ENCODE measurements at places on chromosomes 4 and X. TPM values are rescaled to one million over a fixed set of nuclear protein-coding genes. Genes with fewer than 3 reads are reported as not detected.

TRO gene
- 33.0 TPM for polyA plus RNA-seq

RBMXL3 gene
- not detected for polyA plus RNA-seq

ARHGAP36 gene
- 0.70 TPM for polyA plus RNA-seq

HPGD gene
- 57.7 TPM for polyA plus RNA-seq

PPARGC1A gene
- polyA plus RNA-seq, result 3.2 TPM

NKAP gene
- 10.2 TPM for polyA plus RNA-seq

BMPR1B gene
- polyA plus RNA-seq, result 1.2 TPM

AMTN gene
- not detected for polyA plus RNA-seq

FABP2 gene
- polyA plus RNA-seq, result 146 TPM

NWD2 gene
- polyA plus RNA-seq, result 0.64 TPM

UGT2B10 gene
- polyA plus RNA-seq, result 0.25 TPM

- no peak for DNase-seq
- H3K27me3 ChIP-seq, result no peaks in the 10 kb centered on the region
- no peak overlapping the region for H3K4me3 ChIP-seq
- peaks cover 12% of the 10 kb centered on the region for H3K36me3 ChIP-seq
Measured at GRCh38 chrX:19924285-19924684, 36.9 kb upstream of the SH3KBP1 start.

GRCh38 chr4:127732623-127733328, 2.6 kb downstream of the SLC25A31 start:
- no peak overlapping the region for H3K27ac ChIP-seq
- no peaks in the 10 kb centered on the region for H3K36me3 ChIP-seq
- H3K27me3 ChIP-seq, result no peaks in the 10 kb centered on the region
- no peaks in the 10 kb centered on the region for H3K4me1 ChIP-seq
- H3K4me3 ChIP-seq, result no peak overlapping the region
- peak; percentile 11 for DNase-seq

DNA sequence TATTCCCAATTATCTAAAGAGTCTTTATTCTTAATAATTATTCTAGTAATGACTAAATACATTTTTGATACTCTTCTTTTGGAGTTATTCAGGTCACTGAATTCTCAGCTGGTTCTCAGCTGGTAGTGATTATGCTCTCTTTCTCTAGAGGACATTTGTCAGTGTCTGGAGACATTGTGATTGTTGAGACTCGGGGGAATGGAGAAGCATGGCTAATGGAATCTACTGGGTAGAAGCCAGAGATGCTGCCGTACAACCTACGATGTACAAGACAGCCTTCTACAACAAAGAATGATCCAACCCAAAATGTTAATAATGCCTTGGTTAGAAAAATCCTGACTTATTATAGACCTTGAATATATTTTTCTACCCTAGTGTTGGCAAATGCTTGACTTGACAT, 149.2 kb upstream of the ANKRD50 start:
- no peaks in the 10 kb centered on the region for H3K4me1 ChIP-seq
- H3K36me3 ChIP-seq, result no peaks in the 10 kb centered on the region
- H3K4me3 ChIP-seq, result no peak overlapping the region
- no peaks in the 10 kb centered on the region for H3K27me3 ChIP-seq
- no peak for DNase-seq

GRCh38 chr4:79170077-79170476, 155.8 kb downstream of the NAA11 start:
- H3K4me1 ChIP-seq, result no peaks in the 10 kb centered on the region
- no peaks in the 10 kb centered on the region for H3K36me3 ChIP-seq
- H3K4me3 ChIP-seq, result no peak overlapping the region

GRCh38 chr4:114690571-114690970, 92.0 kb downstream of the UGT8 start:
- no peaks in the 10 kb centered on the region for H3K36me3 ChIP-seq
- H3K27ac ChIP-seq, result no peak overlapping the region
- DNase-seq, result no peak
- H3K4me1 ChIP-seq, result no peaks in the 10 kb centered on the region
- H3K27me3 ChIP-seq, result no peaks in the 10 kb centered on the region

DNA sequence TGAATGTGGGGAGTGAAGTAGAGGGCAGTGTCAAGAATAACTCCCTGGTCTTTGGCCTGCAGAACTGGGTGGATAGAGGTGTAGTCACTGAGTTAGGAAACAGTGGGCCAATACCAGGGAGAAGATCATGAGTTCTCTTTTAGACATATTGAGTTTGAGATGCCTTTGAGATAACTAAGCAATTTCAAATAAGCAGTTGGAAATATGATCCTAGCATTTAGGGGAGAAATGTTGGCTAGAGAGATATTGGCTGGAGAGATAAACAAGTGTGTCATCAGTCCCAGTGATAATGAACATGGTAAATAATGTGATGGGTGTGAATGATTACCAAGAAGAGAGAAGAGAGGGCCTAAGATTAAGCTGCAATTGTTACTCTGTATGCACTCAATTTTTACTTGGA, 95.3 kb upstream of the HPRT1 start:
- no peak overlapping the region for H3K27ac ChIP-seq
- no peaks in the 10 kb centered on the region for H3K4me1 ChIP-seq
- no peaks in the 10 kb centered on the region for H3K27me3 ChIP-seq
- H3K36me3 ChIP-seq, result no peaks in the 10 kb centered on the region
- no peak overlapping the region for H3K4me3 ChIP-seq

- no peaks in the 10 kb centered on the region for H3K27me3 ChIP-seq
- peak overlapping the region; percentile 85 for H3K27ac ChIP-seq
- peaks cover 9% of the 10 kb centered on the region for H3K4me1 ChIP-seq
- peak; percentile 87 for DNase-seq
- H3K36me3 ChIP-seq, result no peaks in the 10 kb centered on the region
Measured at GRCh38 chrX:65196758-65197360, 220.6 kb upstream of the ZC4H2 start.

DNA sequence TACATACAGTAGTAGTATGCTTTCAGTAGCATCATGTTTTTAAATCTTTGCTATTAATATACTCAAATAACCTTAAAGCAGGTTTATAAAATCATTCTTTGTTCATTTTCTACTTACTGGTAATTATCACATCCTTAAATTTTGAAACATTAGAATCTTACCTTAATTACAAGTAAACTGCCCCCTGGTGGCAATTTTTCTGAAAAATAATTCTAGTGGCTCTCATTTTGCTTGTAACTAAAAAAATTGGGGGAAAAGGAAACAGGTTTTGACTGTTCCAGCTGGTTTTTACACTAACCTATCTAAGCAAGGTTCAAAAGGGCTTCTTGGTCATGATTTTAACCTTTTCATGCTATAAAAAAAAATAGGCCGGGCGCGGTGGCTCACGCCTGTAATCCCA, 18.5 kb upstream of the DCAF4L1 start:
- H3K4me1 ChIP-seq, result no peaks in the 10 kb centered on the region
- H3K27ac ChIP-seq, result no peak overlapping the region
- no peaks in the 10 kb centered on the region for H3K27me3 ChIP-seq
- no peak overlapping the region for H3K4me3 ChIP-seq

GRCh38 chr4:13601048-13601447, 26.5 kb downstream of the BOD1L1 start:
- no peak overlapping the region for H3K27ac ChIP-seq
- no peak for DNase-seq
- peaks cover 64% of the 10 kb centered on the region for H3K36me3 ChIP-seq
- H3K4me3 ChIP-seq, result no peak overlapping the region

DNA sequence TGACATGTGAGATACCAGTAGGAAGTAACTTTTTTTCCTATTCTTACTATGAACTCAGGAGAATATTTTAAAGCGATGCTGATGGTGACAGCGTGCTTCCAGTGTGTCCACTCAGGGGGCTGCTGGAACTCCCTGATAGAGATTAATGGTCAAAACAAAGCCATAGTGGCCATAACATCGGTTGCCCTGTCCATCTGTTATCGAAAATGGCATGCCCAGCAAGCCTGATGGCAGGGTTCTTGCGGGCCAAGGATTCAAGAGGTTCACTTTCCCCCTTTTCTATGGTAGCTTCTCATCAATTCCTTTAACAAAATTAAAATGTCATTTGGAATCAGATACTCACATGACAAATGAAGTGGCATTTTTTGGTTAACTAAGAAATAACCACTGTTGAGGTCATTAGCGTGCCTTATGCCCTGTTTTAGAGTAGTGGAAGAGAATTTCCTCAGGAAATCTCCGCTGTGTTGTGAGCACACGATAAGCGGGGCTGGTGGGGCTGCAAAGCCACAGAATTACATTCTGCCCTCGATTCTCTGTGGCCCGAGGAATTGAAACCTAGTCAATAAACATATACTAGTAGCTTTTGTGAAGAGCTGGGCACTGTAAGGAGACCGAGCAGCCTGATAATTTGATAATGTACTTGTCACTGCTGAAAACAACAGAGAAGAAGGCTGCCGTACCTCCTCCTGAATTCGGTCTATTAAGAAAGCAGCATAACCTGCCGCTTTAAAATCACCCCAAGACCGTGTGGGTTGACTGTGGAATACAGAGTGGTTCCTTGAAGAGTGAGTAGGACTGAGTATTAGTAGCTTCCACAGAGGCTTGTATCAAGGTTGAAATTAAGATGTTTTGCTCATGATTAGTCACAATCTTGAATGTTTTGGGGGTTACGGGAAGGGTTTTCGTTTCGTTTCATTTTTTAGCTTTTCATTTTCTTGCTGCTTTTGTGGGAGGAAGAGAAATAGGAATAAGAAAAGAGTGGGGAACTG, 46.7 kb downstream of the PTCHD1 start:
- H3K27ac ChIP-seq, result no peak overlapping the region
- DNase-seq, result no peak
- H3K4me3 ChIP-seq, result no peak overlapping the region
- no peaks in the 10 kb centered on the region for H3K36me3 ChIP-seq
- no peaks in the 10 kb centered on the region for H3K27me3 ChIP-seq

GRCh38 chr4:38791010-38791409, 8.2 kb upstream of the TLR10 start:
- H3K36me3 ChIP-seq, result no peaks in the 10 kb centered on the region
- no peaks in the 10 kb centered on the region for H3K27me3 ChIP-seq
- no peak for DNase-seq
- H3K4me3 ChIP-seq, result no peak overlapping the region

DNA sequence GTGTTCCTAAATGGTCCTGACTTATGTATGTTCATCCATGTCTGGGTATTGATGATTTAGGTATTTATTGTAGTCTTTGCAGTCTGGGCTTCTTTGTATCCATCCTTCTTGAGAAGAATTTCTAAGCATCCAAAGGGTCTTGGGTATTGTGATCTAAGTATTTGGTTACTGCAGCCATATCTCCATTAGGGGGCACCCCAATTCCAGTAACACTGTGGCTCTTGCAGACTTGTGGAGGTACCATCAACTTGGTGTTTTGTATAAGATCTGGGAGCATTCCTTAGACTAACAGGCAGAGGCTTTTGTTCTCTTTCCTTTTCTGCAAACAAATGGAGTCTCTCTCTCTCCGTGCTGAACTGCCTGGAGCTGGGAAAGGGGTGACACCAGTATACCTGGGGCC, 113.7 kb upstream of the NEXMIF start:
- H3K4me1 ChIP-seq, result no peaks in the 10 kb centered on the region
- H3K36me3 ChIP-seq, result no peaks in the 10 kb centered on the region
- no peak overlapping the region for H3K27ac ChIP-seq
- no peaks in the 10 kb centered on the region for H3K27me3 ChIP-seq
- no peak overlapping the region for H3K4me3 ChIP-seq
- no peak for DNase-seq

DNA sequence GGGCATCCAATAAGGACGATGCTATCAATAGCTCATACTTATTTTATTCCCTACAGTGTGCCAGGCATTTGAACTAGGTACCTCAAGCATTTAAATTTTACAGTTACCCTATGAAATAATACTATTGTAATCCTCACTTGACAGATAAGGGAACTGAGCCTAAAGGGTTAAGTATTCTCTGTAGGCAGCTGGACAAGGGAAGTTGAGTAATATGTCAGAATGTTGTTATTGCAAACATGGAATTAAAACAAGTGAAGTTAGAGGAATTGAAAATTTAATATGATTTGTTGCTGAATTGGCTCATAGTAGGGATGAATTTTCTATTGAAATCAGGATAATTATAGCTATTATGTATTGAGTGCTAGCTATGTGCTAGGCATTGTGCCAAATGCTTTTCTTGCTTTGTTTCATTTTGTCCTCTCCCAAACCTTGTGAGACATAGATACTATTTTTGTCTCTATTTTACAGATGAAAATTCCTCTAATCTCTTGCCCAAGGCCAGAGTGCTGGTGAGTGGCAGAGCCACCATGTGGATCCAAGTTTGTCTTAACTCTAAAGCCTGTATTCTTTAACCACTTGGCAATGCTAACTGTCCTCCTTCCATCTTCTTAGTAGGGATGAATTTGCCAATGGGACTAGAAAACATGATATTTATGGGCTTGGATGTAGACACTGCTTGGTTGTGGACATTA, 58.1 kb downstream of the TMEM164 start:
- H3K4me1 ChIP-seq, result no peaks in the 10 kb centered on the region
- no peaks in the 10 kb centered on the region for H3K27me3 ChIP-seq
- no peak overlapping the region for H3K27ac ChIP-seq
- DNase-seq, result no peak
- no peaks in the 10 kb centered on the region for H3K36me3 ChIP-seq

GRCh38 chrX:72100824-72101351, 30.8 kb downstream of the RTL5 start:
- H3K27ac ChIP-seq, result no peak overlapping the region
- no peaks in the 10 kb centered on the region for H3K36me3 ChIP-seq
- H3K27me3 ChIP-seq, result no peaks in the 10 kb centered on the region
- peaks cover 27% of the 10 kb centered on the region for H3K4me1 ChIP-seq

DNA sequence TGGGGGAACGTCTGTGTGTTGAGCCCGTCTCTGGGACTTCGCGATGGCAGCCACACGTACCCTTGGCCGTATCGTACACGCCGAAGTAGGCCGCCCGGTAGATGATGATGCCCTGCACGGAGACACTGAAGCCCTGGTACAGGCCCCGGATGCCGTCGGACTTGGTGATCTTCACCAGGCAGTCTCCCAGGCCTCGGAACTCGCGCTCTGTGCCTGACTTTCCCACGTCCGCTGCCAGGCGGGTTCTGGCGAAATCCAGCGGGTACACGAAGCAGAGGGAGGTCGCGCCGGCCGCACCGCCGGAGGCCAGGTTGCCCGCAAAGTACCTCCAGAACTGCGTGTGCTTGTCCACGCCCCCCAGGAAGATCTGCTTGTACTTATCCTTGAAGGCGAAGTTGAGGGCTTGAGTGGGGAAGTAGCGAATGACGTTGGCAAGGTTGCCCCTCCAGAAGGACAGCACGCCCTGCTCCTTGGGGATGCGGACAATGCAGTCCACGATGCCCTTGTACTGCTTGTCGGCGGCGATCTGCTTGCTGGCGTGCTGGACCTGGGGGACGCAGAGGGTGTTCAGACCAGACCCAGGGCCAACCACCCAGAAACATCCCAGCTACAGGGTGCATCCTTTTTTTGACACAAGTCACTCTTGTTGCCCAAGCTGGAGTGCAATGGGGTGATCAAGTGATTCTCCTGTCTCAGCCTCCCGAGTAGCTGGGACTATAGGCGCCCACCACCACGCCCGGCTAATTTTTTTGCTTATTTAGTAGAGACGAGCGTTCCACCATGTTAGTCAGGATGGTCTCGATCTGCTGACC, 2.5 kb downstream of the SLC25A6 start:
- DNase-seq, result no peak
- no peak overlapping the region for H3K4me3 ChIP-seq
- H3K36me3 ChIP-seq, result peaks cover 66% of the 10 kb centered on the region
- H3K27ac ChIP-seq, result no peak overlapping the region
- H3K4me1 ChIP-seq, result peaks cover 5% of the 10 kb centered on the region
- no peaks in the 10 kb centered on the region for H3K27me3 ChIP-seq

- H3K36me3 ChIP-seq, result peaks cover 12% of the 10 kb centered on the region
- H3K27ac ChIP-seq, result no peak overlapping the region
- H3K4me1 ChIP-seq, result no peaks in the 10 kb centered on the region
- H3K27me3 ChIP-seq, result no peaks in the 10 kb centered on the region
- no peak overlapping the region for H3K4me3 ChIP-seq
- no peak for DNase-seq
Measured at GRCh38 chr4:73053076-73053475, 16.4 kb downstream of the COX18 start.

Data from large intestine (tissue), 12 donors.